ENCODE measurements at places on chromosomes 6 and 20.

DNA sequence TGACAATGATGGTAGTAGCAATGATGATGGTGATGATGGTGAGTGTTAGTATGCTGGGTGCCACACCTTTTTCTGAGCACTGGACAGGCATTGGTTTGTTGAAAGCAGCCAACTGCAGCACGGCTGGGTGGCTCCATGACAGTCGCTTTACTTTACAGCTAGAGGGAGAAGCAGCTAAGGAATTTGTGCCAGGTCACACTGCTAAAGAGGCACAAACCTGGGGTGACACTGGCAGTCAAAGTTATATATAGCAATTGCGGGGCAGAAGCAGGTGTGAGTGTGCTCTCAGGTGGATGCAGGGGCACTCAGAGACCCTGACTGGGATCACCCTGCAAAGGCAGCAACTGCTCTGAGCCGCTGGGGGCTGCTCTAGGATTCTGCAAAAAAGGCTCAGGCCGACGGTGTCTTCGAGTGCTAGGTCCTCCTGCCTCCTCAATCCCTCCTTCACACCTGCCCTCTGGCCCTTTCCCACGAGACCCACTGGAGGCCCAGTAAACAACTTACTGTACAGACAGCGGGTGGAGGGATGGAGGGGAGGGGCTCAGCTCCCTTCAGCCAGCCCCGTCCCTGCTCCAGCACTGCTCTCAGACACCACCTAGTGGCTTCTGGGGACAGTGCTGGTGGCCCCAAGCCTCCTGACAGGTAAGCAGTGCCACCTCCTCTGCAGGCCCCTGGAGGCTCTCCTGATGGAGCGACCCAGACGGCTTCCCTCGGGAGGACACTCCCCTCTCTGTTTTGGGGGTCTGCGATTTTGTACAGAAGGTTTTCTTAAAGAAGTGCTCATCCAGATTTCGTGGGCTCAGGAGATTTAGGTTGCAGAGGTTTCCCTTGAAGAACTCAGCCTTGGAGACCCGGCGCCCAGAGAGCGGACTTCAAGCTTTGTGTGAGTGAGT, 4.4 kb upstream of the RPS21 start:
- DNase-seq, result peak; percentile 78

GRCh38 chr6:158543606-158544185, 16.2 kb upstream of the TMEM181 start:
- DNase-seq, result no peak

DNA sequence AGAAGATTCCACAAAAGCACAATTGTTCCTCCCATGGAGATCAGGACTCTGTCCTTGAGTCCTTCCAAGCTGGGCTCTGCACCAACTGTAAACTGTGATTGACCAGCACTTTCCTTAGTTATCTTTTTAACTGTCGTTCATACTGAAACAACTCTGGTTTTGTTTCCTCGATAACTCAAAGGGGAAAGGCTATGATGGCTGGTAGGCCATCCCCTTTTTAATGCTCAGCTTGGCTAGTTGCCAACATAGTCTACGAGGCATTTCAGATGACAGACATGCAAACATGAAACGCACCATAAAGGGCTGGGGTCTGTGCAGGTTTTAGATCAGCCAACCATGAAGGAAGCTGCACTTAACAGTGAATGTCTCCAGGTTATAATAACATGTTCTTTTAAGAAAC, 497.1 kb upstream of the ARID1B start:
- no peak for DNase-seq

- DNase-seq, result no peak
Observed at GRCh38 chr6:31947070-31947675, 1.3 kb downstream of the CFB start.

DNA sequence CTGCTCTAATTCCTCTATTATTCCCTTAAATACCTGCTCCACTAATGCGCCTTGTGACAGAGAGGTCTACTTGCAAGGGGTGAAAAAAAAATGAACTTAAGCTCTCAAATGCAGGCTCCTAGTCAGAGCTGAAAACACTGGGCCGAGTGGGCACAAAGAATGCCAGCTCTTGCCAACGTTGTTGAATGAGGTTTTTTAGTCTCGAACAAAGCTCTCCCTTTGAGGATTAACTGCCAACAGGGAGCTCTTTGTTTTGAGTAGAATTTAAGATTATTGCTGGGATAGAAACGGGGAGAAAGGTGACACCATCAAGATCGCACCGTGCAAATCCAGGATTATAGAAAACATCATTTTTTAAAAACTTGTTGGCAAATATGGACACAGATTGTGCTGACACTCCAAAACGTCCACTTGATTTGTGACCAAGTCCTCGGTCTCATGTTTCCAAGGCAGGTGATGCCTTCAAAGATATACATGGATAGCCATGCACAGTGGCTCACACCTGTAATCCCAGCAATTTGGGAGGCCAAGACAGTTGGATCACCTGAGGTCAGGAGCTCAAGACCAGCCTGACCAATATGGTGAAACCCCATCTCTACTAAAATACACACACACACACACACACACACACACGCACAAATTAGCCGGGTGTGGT, 163.2 kb downstream of the BMP7 start:
- no peak for DNase-seq

DNA sequence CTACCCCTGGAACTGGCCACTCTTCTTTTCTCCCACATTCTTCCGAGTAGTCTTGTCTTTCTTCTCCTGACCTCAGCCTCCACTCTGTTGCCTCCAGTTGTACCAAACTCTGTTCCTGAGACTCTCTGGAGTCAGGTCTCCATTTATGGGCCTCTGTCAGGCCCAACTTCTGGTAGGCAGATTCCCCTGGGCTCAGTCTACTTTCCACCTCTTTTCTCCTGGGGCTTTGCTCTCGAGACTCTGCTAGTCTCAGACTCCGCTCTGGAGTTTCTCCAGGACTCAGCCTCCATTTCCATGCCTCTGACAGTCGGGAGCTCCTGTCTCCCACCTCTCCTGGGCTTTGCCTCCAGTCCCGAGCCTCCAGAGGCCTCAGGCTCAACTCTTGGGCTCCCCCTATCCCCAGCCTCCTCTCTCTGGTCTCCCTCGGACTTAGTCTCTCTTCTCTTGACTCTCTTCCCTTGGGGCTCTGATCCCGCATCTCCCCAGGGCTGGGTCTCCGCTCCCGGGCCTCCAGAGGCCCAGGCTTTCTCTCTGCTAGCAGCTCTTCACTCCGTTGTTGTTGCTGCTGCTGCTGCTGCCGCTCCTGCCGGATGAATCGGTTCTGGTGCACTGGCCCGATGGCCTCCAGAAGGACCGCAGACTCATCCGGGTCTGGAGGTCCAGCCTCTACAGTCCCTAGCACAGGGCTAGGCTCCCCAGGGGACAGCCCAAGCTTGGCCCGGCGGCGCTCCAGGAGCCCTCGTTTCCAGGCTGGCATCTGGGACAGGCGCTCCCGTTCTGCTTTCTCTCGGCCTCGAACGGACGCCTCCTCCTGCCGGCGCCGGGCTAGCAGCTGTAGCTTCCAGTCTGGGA, 1.1 kb downstream of the PPP1R18 start:
- no peak for DNase-seq

- DNase-seq, result no peak
Observed at GRCh38 chr6:120328521-120328920, 979.0 kb upstream of the MAN1A1 start.

- no peak for DNase-seq
Observed at GRCh38 chr6:144075875-144076274, 19.5 kb downstream of the SF3B5 start.

GRCh38 chr6:108762394-108762793, 85.8 kb upstream of the ARMC2 start:
- no peak for DNase-seq

DNA sequence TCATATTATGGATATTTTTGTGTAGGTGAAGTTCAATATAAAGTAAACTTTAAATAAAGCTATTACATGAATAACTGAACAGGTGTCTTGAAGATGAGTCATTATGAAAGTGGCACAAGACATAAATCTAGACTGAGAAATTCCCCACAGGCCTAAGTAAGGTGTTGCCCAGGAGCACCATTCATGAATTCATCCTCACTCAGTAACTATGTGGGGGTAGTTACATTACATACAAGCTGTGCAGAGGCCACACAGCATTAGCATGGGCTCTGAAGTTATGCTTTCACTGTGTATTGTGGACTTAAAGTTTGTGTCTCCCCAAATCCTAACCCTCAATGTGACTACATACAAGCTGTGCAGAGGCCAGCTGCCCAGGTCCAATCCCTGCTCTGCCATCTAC, 65.9 kb downstream of the BCAS1 start:
- no peak for DNase-seq

- DNase-seq, result no peak
Observed at GRCh38 chr6:150150458-150150820, 7.6 kb downstream of the PPP1R14C start.

- peak; percentile 30 for DNase-seq
Observed at GRCh38 chr20:48777005-48777404, 50.8 kb downstream of the PREX1 start.

Data from CD8-positive, alpha-beta memory T cell (primary cell).